ENCODE measurements at places on chromosomes 6 and 20.

DNA sequence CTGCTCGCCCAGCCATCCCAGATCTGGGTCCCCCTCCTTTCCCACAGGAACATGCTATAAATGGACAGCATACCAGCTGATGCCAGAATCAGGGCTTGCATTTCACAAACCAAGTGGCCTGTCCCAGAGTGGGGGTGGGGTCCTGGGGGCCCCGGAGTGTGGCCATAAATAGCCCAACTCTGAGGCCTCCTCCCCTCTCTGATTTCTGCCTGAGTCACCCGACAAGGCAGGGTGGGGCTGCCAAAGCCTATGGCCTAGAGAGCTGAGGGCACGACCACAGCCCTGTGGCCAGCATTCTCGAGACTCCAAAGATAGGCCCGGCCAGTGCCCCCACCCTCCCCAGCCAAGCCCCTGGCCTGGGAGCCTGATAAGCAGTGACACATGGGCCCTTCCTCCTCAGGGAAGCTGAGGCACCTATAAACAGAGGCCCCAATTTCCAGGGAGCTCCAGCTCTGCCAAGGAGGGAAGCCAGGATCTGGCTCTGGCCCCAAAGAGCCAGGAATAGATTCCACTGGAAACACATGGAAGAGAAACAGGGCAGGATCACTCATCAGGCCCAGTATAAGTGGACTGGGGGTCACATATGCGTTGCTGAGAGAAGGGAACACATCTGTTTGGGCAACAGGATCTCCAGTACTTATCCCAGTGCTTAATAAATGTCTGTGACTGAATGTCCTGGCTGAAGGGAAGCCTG is 20.3 kb downstream of the SNTA1 start:
- no peak for DNase-seq

DNA sequence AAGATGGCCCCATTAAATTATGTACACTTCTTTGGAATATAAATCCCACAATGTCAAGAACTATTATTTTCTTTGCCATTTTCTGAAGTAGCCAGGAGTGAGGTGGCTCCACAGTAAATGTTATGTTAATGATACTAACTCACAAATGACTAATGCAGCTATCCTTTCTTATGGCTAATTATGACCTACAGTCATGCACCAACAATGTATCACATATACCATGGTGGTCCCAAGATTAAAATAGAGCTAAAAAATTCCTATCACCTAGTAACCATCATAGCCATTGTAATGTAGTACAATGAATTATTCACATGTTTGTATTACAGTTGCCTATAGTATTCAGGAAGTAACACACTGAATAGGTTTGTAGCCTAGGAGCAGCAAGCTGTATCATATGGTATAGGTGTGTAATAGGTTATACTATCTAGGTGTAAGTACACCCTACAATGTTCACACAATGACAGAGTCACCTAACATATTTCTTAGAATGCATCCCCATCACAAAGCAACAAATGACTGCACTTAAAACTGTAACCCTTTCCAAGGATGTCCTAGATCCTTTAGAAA is 15.3 kb downstream of the ECHDC1 start:
- no peak for DNase-seq

GRCh38 chr6:79796197-79796596 is 151.2 kb downstream of the ELOVL4 start:
- DNase-seq: no peak

DNA sequence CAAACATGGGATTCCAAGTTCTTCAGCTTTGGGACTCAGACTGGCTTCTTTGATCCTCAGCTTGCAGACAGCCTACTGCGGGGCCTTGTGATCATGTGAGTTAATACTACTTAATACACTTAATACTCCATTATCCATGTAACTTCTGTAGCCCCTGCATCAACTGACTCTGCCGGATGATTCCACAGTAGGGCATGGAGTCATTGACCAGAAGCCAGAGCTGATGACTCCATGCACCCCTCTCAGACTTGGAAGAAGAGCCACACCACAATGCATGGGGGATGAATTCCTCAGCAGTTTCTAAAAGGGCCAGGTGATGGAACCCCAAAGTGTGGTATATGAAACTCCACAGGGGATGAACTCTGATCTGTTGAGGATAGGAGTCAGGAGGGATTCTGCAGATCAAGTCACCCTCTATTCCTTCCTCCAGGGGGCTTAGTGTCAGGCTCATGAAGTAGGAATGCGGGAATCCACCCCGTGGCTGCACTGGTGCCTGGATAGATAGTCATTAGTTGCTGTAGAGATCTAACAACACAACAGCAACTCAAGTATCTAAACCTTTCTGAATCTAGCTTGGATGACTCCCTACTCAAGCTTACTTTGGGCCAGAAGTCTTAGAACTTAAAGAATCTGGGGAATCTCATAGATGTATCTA is 70.2 kb downstream of the GPR6 start:
- no peak for DNase-seq

- DNase-seq: no peak
These were observed 37.1 kb downstream of the PLEKHG1 start for GRCh38 chr6:150636808-150637207.
